Amniotic epithelial cell (primary cell): ENCODE measurements at places on chromosomes 12 and 14.

DNA sequence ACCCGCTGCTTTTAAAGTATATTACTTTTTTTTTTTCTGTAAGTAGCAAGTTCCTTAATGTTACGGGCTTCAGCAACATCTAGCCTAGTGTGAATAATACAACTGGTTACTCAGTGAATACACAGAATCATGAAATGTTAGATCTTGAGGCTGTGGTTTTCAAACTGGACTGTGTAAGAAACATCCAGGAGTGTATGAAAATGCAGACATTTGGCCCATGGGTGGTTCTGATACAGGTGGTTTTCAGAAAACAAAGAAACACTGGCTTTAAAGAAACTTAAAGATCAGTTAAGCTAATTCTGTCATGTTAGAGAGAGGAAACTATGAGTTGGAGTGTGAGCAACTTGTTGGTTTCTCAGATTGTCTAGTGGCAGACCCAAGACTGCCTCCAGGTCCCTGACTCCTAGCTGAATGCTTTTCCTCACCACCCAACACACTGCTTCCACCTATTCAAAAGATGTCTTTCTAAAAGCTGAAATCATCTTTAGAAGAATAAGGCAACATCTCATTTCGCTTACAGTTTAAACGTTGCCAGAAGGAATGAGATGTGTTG, 36.1 kb downstream of the TBC1D30 start:
- no peak for DNase-seq

- DNase-seq: no peak
These were observed 51.7 kb downstream of the TMEM30B start for GRCh38 chr14:61229475-61229888.

GRCh38 chr12:46676797-46677520, 148.8 kb downstream of the SLC38A4 start:
- no peak for DNase-seq

- no peak for DNase-seq
These were observed 143.0 kb downstream of the AKAP6 start for GRCh38 chr14:32472076-32472475.

DNA sequence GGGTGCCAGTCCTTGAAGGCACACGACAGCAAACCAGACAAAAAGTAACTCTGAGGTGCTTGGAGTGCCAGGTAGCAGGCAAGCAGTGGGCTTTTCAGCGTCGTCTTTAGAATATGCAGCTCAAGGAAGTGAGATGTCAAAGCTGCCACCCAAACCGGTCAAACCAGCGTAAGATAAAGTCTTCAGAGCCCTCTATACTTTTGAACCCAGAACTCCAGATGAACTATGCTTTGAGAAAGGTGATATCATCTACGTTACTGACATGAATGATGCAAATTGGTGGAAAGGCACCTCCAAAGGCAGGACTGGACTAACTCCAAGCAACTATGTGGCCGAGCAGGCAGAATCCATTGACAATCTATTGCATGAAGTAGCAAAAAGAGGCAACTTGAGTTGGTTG, 95.9 kb downstream of the TBX3 start:
- no peak for DNase-seq

DNA sequence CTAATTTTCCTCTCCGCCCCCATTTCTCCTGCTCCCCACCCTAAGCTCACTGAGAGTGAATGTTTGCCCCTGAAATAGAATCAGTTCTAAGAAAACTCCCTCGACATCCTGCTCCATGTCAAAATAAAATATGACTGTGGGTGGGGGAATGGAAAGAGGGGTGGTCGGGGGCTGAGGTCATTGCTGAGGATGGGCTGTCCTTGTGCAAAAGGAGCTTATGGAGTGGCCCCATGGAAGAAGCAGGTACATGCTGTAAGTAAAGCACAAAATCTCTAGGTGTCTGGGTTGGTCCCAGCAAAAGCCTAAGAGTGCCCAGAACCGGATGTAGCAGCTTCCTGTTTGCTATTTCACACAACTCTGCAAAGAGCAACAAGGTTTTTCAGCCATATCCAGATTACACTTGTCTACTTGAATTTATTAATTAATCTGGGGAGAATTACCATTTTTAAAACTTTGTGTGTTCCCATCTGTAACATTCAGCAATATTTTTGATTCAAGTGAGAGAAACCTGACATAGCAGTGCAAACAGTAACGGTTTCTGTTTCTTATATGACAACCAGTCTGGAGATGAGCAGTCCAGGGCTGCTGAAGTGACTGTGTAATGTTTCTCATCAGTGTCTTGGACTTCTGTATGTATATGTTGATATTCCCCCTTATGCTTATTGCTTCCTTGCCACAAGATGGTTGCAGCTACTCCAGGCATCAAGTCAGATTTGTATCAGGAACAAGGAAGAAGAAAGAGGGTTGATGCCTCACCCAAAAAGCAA, 40.4 kb upstream of the GZMB start:
- no peak for DNase-seq

GRCh38 chr12:29537298-29537697, 39.8 kb upstream of the OVCH1 start:
- DNase-seq: peak; percentile 89

- DNase-seq: no peak
These were observed 36.6 kb upstream of the CHGA start for GRCh38 chr14:92886337-92886736.

- no peak for DNase-seq
These were observed 37.3 kb upstream of the TBPL2 start for GRCh38 chr14:55477680-55478079.

GRCh38 chr12:87820524-87821202, 208.5 kb downstream of the C12orf50 start:
- DNase-seq: peak; percentile 80

DNA sequence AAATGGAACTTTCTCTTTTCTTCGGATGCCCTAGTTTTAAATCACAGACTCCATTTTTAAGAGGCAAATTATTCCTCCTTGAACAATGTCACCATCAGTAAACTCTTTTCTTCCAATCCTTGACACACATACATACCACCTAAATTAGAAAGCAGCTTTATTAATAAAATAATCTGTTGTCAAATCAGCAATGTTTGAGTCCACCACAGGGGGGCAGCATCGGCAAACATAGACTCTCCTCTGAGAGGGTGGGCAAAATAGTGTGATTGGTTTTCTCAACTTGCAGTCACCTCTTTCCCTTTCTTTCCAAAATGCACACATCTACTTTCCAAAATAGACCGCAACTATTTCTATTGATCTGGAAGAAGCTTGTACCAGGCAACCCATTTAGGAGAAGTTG, 438.4 kb upstream of the OR4E1 start:
- DNase-seq: no peak

DNA sequence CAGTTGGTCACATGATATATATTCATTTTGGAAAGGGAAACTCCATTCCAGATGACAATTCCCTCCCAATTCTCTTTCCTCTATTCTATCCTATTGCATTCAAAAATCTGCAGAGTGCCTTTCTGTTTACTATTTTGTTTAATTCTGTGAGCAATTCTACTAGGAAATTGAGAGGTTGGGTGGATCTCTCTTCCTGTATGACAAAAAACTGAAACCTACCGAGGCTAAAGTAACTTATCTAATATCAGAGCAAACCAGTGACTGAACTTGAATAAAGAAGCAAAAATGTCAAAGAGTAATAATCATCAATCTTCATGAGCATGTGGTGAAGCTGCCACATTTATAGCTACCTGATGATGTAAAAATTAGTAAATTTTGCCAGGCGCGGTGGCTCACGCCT, 16.6 kb upstream of the ACTN1 start:
- DNase-seq: no peak

- no peak for DNase-seq
These were observed 513.4 kb downstream of the MED13L start for GRCh38 chr12:115763982-115764621.

GRCh38 chr14:95645389-95645996, 40.7 kb upstream of the TCL1B start:
- DNase-seq: no peak

DNA sequence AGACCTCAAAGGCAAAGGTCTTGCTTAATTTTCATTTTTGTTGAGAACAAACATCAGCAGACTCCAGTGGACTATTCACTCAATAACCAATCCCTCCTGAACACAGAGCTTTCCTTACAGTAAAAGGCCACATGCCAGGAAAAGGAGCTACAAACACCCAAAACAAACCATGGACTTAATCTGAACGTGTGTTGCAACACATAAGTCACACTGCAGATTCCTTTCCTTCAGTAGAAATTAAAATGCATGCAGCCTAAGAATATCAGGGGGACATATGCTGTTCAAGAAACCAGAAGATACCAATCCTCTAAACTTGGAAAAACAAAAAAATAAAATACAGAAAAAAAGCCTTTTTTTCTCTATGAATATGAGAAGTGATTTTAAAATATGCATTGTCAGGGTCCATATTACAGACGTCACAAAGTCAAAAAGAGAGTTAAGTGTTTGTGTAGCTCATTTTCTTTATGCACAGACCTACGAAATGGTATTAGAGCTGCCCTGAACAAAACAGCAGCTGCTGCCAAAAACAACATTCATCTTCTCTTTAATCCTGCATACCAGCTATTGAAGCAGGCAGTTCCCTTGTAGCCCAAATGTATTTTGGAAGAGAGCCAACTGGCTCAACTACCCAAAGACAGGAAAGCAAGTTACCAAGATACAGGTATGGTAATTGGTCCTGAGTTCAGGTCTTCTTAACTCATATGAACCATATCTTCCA, 26.2 kb downstream of the KITLG start:
- DNase-seq: peak; percentile 71

DNA sequence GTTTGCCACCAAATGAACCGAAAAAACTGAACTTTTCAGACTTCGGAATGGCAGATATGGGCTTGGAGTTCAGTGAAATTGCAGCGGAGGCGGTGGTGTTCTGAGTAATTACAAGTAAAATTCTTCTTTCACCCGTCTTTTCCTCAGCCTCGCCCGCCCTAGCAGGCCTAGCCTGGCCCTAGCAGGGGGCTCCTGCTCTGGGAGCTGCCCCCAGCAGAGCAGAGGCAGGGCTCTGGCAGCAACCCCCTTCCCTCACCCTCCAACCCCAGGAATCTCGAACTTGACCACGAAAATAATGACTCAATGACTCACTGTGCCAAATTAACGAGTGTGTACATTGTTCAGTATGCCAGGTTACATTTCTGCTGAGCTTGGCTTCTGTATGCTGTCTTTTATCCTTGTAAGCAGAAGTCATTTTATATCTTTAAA, 1.1 kb downstream of the PAPLN start:
- DNase-seq: peak; percentile 82

- DNase-seq: no peak
These were observed 10.9 kb downstream of the CCDC92 start for GRCh38 chr12:123961585-123962345.
